ENCODE measurements at places on chromosomes 3 and 15. TPM values are rescaled to one million over a fixed set of nuclear protein-coding genes. Genes with fewer than 3 reads are reported as not detected.

Gene SPATA12
- 0.25 TPM for total RNA-seq

Gene SMCO1
- total RNA-seq = not detected

Gene WDR93
- under 0.01 TPM for total RNA-seq

Gene PROS1
- total RNA-seq = 9.0 TPM
